Epithelial cell of alveolus of lung (primary cell): ENCODE measurements at places on chromosomes 7 and 10. TPM values are rescaled to one million over a fixed set of nuclear protein-coding genes. Genes with fewer than 3 reads are reported as not detected.

Gene EPO
- total RNA-seq = 0.48 TPM in 1 of 2 replicates, not detected in the other

Gene CUL2
- 22.5 and 25.9 TPM in 2 replicates for total RNA-seq

Gene KCNK18
- not detected in 2 replicates for total RNA-seq

Gene GPR85
- total RNA-seq = 0.24 and 3.6 TPM in 2 replicates

Gene CCL26
- total RNA-seq = 0.78 TPM in 1 of 2 replicates, not detected in the other

Gene PLXDC2
- 11.2 and 94.5 TPM in 2 replicates for total RNA-seq

Gene GPR146
- 1.2 and 3.7 TPM in 2 replicates for total RNA-seq

Gene STRIP2
- total RNA-seq = 2.1 and 3.4 TPM in 2 replicates

Gene ANK3
- total RNA-seq = 3.2 and 10.0 TPM in 2 replicates

Gene DPP6
- total RNA-seq = not detected in 2 replicates

Gene WEE2
- not detected in 2 replicates for total RNA-seq

Gene SPDYE8
- not detected in 2 replicates for total RNA-seq

Gene SLC16A9
- total RNA-seq = 0.91 and 1.7 TPM in 2 replicates

Gene UNCX
- not detected in 2 replicates for total RNA-seq

Gene SPDYE2
- not detected in 2 replicates for total RNA-seq

Gene CALML3
- not detected in 2 replicates for total RNA-seq

Gene GPR26
- not detected in 2 replicates for total RNA-seq

Gene VKORC1L1
- total RNA-seq = 9.8 and 15.5 TPM in 2 replicates
